ENCODE measurements at places on chromosomes 2 and 18.

DNA sequence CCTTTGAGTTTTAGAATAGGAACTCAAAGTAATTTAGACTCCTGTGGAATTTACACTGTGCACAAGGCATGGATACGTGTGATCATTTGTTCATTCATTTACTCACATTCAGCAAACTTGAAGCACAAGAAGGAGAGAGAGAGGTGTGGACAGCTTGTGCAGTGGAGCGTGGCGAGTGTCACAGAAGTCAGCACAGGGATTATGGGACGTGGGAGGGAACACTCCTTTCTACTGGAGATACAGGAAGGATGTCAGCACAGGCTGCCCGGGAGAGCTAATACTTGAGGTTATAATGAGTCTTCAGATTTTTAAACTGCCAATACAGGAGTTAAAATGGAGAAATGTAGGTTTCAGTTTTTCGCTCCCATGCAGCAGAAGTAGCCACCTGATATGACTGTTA lies 7.0 kb downstream of the FAM228A start:
- DNase-seq: no peak

- DNase-seq: no peak
These were observed 11.1 kb upstream of the OR6B2 start for GRCh38 chr2:240041363-240041762.

- no peak for DNase-seq
These were observed 289.2 kb downstream of the ERBB4 start for GRCh38 chr2:212249451-212249850.

GRCh38 chr2:109342256-109342850 lies 213.3 kb downstream of the SH3RF3 start:
- DNase-seq: no peak

DNA sequence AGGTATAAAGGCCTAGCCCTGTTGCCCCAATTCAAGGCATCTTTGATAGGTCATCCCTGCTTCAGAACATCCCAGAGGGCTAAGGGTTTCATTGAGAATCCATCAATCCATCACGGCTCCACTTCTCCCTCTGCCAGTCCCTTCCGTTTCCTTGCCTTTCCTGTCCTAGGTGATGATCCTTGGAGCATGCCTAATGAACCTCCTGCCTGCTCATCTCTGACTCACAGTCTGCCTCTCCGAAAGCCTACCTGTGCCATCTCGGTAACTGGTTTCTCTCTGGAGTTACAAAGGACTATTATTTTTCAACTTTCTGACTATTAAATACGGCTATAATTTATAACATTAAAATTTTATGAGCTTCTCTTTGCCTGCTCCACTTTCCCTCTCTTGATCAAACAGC lies 36.7 kb upstream of the OSBPL6 start:
- no peak for DNase-seq

GRCh38 chr2:17104454-17104853 lies 413.8 kb downstream of the RAD51AP2 start:
- no peak for DNase-seq

DNA sequence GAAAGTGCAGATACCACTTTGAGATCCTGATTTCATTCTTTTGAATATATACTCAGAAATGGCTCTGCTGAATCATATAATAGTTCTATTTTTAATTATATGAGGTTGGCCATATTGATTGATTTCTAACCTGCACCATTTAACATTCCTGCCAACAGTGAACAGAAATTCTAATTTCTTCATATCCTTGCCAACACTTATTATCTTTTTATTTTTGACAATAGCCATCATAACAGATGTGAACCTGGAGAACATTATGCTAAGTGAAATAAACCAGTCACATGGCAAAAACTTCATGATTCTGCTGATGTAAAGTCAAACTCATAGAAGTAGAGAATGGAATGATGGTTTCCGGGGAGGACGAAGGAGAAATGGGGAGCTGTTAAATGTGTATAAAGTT lies 344.5 kb upstream of the CYRIA start:
- DNase-seq: no peak

DNA sequence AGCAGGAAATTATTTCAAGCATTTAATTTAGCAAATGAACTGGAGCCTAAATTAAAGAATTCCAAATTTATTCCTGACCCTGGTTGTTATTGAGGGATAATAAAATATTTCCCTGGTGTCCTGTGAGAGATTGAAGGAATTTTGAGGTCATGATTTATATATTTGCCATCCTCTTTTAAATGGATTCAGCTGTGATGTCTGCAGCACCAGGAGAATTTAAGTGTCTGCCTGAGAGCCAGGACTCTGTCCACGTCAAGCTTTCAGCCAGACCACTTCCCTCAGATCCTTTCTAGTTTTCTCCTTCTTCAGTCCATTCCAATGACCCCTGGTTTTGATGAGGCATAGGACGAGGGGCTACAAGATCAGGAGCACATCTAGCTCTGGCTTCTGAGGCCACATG lies 59.9 kb downstream of the INO80C start:
- DNase-seq: no peak

- no peak for DNase-seq
These were observed 89.9 kb downstream of the DCDC2C start for GRCh38 chr2:3793249-3793648.

- DNase-seq: no peak
These were observed 112.7 kb downstream of the OTX1 start for GRCh38 chr2:63163161-63163820.

DNA sequence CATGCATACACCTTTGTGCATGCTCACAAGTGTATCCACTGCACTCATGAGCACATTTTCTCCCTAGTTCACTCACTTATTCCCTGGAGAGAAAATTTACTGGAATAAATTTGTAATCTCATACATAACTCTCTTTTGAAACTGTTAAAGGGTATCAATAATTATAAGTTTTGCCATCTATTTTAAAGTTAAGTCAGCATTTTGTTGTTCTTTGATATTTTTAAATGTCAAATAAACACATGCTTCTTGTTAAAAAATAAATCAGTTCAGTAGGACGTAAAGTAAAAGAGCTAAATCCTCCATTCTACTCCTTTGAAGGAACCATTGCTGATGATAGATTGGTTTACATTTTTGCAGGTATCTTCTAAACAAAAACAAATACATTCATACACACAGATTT lies 522.1 kb downstream of the NR4A2 start:
- DNase-seq: no peak
